Prostate gland (tissue), 2 donors: ENCODE measurements at places on chromosomes 12 and 14. TPM values are rescaled to one million over a fixed set of nuclear protein-coding genes. Genes with fewer than 3 reads are reported as not detected.

- H3K36me3 ChIP-seq: no peaks in the 10 kb centered on the region
- no peak overlapping the region for H3K27ac ChIP-seq
- no peak overlapping the region for H3K4me3 ChIP-seq
- no peaks in the 10 kb centered on the region for H3K27me3 ChIP-seq
- no peaks in the 10 kb centered on the region for H3K4me1 ChIP-seq
Observed at GRCh38 chr12:132881818-132882217, 5.6 kb downstream of the CHFR start.

STAB2 gene
- total RNA-seq: 0.62 TPM

CHST11 gene
- 25.4 TPM for total RNA-seq

PLEKHG7 gene
- 1.4 TPM for total RNA-seq

BICDL1 gene
- 8.6 TPM for total RNA-seq
